ENCODE measurements at places on chromosomes 6 and 20.

DNA sequence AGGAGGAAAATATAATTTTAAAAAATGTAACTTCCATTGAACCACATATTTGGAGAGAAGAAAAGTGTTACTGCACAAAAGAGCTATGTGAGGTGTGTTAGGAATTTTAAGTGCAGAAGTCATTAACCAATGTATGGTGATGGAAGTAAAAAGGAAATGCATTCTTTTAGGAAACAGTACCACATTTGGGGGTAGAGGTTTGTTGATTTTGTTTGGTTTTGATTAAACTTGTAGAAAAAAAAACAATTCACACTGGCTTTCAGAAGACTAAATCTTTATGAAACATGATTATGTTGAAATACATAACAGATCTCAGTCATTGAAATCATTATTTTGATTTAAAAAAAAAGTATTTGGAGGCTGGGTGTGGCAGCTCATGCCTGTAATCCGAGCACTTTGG lies 1287.0 kb upstream of the GJE1 start:
- DNase-seq = no peak

- DNase-seq = no peak
Observed at GRCh38 chr20:24638591-24639548, 169.4 kb downstream of the SYNDIG1 start.

- no peak for DNase-seq
Observed at GRCh38 chr6:41682497-41683272, 44.4 kb downstream of the MDFI start.

DNA sequence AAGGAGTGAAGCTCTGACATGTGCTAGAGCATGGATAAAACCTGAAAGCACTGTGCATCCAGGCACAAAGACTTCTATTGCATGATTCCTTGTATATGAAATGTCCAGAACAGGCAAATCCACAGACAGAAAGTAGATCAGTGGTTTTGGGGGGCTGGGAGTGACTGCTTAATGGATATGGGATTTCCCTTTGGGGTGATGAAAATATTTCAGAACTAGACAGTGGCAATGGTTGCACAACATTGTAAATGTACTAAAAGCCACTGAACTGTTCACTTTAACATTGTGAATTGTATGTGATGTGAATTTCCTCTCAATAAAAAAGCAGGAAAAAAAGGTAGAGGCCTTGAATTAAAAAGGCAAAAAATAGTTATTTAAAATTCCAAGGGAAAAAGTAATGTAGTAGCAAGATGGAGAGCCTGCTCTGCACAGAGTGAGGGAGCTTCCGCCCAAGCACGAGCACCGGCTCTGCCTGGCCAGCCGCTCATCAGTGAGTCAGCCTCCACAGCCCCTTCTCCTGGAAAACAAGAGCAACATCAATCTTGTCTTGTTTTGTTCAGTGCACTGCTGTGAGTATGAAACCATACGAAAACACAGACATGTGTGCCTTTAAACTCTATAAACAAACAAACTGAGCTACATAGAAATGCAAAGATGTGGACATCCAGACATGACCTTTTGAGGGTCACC lies 74.6 kb upstream of the THBS2 start:
- DNase-seq = no peak

DNA sequence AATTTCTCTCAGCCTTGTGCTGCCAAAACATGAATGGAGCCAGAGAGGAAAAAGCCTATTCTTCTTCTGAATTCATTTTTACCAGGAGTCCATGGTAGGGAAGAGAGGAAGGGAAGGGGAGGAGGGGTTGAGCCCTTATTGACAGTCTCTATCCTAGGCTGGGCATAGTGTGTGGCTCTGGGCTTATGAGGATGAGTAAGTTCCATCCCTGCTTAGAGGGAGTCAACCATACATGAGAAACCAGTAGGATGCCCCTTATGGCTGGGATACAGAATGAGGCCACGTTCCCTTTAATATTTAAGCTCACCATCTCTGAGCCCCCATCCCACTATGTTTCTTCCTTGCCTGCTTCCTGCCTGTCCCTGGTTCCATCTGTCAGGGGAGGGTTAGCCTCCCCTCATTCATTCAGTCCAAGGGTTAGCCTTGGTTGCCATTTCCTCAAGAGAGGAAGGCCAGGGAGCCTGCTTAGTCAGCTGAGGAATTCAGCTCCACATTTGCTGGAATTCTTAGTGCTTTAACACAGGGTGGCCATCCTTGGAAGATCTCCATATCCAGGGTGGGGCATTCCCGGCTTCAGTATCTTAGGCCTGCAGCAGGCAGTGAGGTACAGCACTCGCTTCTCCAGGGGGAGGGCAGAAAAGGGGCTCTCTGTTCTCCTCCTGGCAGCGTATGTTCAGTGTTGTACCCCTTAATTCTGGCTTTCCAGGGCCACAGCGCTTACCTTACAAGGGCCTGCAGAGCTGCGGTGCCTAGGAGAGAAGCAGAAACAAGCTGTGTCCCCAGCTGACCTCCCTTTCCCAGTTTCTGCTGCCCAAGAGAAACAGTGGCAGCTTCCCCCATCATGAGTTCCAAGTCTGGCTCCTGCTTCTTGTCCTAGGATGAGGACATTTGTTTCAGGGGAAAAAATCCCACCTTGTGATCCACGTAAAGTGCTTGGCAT lies 12.5 kb downstream of the SIRT5 start:
- DNase-seq = no peak

- no peak for DNase-seq
Observed at GRCh38 chr6:49556429-49556837, 6.0 kb downstream of the C6orf141 start.

DNA sequence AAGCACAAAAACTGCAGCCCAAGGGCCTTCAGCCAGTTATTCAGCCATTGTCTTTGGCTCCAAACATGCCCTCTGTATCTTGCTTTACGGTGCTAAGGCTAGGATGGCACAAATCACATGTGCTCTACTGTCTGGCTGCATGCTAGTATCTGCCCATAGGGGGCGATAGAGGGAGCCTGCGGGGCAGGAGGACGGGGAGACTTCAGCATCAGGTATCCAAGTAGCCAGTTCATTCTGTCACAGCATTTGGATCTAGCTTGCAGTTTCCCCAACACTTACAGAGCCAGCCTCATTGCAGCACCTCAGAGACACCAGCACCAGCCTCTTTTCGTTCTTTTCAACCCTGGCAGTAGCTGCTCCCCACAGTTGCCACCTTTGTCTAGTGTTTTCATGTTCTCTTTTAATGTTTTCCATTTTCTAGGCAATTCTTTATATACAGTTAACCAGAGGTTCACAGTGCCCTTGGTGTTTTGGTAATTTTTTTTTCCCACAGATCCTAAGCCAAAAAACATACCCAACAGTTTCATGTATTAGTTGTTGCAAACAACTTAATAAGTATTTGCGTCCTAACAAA lies 705.9 kb downstream of the PTPRT start:
- no peak for DNase-seq

GRCh38 chr6:1700278-1700967 lies 90.7 kb downstream of the FOXC1 start:
- no peak for DNase-seq

GRCh38 chr6:158818581-158819212 lies 471 bp downstream of the EZR start:
- DNase-seq = peak; percentile 80

GRCh38 chr6:37241775-37242428 lies 15.7 kb upstream of the TBC1D22B start:
- no peak for DNase-seq

- DNase-seq = no peak
Observed at GRCh38 chr20:7841971-7842310, 98.3 kb downstream of the HAO1 start.

GRCh38 chr6:150681578-150682395 lies 82.1 kb downstream of the PLEKHG1 start:
- DNase-seq = no peak

Measured in naive thymus-derived CD8-positive, alpha-beta T cell (primary cell).